Epithelial cell of prostate (primary cell): ENCODE measurements at places on chromosomes 7 and 10.

DNA sequence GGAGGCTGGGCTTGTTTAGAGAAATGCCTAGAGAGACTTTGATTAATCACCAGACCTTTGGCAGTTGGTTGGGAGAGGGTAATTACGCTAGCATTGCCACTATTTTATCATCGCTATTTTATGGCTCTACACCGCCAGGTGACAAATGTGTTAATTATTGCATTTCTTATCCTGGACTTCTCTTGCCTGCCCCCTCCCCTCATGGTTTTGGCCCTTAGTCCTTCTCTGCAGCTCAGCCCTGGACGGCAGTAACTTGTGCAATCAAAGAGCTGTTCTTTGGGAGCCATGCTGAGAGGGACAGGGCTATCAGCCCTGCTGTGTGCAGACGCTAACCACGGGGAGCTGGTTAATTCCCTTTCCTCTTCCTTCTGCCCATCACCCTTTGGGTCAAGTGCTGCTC lies 585.0 kb downstream of the AUTS2 start:
- DNase-seq, result no peak

GRCh38 chr10:91096274-91096673 lies 124.2 kb upstream of the PCGF5 start:
- no peak for DNase-seq

- no peak for DNase-seq
Measured at GRCh38 chr10:12602521-12602920, 253.2 kb downstream of the CAMK1D start.

- DNase-seq, result no peak
Measured at GRCh38 chr7:21221130-21221529, 206.8 kb upstream of the SP4 start.

GRCh38 chr10:132512052-132512442 lies 25.5 kb upstream of the INPP5A start:
- no peak for DNase-seq

- DNase-seq, result no peak
Measured at GRCh38 chr7:93092757-93093370, 24.9 kb downstream of the SAMD9 start.

DNA sequence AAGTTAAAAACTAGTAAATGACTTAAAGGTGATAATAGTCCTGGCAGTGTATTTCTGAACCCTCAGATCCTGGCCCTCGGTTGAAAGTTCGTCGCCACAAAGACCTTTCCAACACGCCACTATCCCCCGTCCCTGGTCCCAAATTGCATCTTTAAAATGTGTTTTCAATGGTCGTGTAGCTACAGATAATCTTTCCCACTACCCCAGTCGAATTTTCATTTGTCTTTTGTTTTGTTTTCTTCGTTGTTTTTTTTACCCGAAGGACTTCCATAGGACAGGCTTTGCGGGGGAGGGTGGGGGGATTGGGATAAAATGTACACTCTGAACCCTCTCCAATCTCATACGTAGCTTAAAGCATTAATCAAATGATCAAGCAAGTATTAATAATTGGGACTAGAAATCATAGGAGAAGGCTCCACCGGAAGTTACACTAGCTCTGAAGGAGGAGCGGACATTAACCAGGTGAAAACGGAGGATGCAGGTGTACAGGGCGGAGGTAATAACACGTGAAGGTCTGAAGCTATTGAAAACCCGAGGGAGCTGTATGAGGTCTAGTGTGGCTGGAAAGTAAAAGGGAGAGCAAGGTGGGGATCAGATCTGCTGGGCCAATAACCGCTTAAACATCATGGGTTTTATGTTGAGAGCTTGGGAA lies 32.8 kb upstream of the PHF14 start:
- DNase-seq, result no peak

DNA sequence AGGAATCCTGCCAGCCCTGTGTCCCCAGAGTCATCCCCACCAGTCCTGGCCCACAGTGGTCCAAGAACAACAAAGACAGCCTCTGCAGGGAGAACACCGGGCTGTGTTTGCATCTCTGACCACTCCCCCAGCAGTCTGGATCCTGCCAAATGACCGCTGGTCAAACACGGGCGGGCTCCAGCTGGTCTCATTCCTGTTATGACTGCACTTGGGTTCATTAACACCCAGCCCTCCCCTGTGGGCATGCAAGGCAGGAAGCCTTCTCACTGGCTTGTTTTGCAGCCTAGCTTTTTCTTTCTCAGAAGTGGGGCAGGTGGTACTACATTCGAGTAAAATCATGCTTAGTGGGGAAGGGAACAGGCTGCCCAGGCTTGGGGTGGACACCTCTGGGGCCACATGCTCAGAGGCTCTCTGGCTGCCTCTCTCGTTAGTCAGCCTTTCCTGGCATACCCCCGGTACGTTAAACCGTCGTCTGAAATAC lies 190.0 kb downstream of the PLXNA4 start:
- DNase-seq, result no peak

- DNase-seq, result no peak
Measured at GRCh38 chr7:32298408-32299132, 191.6 kb downstream of the LSM5 start.

DNA sequence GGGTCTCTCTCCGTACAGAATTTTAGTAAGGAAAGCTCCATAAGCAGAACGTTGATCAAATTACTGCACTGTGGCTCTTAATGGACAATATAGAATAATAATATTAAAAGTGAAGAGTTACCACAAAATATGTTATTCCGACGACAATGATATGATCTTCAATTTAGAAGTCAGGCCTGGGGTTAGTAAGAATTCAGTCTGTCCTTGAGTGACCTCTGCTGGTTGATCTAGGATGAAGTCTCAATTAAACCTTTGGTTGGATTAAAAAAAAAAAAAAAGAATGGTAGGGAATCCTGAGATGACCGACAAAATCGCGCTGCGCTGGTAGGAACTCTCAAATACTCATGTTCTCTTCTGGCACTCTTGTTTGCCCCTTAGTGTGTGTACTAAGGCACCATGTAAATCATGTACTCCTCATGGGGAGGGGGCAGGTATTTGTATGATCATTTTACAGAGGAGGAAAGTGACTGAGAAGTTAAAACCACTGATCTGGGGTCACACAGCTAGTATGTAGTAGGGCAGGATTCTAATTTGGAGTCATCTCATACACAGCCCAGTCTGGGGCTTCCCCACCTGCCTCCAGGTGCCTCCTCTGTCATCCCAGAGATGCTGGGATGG lies 161.3 kb upstream of the NPVF start:
- no peak for DNase-seq

GRCh38 chr10:79179164-79179956 lies 110.6 kb downstream of the ZMIZ1 start:
- no peak for DNase-seq

GRCh38 chr10:16995867-16996529 lies 133.6 kb downstream of the CUBN start:
- DNase-seq, result no peak

GRCh38 chr10:68597407-68597806 lies 37.3 kb downstream of the TET1 start:
- no peak for DNase-seq

DNA sequence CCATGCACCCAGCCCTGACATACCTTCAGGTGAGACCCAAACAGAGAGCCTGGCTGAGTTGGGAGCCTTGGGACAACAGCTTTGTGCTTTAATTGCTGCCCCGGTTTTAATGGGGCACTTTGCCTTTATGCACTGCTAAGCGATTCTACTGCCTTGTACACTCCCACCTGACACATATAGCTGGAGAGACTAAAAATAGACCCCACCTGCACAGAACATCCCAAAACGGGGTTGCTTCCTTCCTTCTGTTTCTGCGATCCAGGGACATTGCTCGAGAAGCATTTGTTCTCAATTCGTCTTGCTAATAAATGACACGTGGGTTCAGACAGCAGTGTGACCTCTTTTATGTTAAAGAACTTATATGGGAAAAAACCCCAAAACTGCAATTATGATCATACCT lies 258.8 kb upstream of the MYO3A start:
- no peak for DNase-seq

- DNase-seq, result no peak
Measured at GRCh38 chr7:149866779-149867447, 6.9 kb upstream of the ATP6V0E2 start.

DNA sequence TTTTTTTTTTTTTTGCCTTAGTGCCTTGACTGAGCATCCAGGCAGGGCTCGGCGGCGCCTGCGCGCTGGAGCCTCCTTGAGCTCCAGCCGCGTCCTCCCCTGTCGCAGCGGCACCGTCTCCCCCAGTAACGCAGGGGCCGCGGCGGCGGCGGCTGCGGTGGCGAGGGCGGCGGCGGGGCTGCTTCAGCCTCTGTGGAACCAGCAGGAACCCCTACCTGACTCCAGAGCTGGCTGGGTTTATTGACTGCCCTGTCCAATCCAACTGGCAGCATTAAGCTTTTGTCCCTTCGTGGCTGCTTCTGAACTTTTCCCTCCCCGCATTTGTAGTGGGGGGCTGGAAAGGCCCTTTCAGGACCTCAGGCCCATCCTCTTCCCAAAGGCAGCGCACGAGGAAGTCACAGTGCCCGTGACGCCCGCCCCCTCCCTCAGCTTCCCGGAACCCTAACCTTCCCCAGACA lies at the start of gene GPR85:
TSS of gene GPR85 (minus strand) at position 397 of the 458 bp plus-strand sequence. CDS start 2,106 bp downstream, outside the sequence.
- DNase-seq, result no peak

DNA sequence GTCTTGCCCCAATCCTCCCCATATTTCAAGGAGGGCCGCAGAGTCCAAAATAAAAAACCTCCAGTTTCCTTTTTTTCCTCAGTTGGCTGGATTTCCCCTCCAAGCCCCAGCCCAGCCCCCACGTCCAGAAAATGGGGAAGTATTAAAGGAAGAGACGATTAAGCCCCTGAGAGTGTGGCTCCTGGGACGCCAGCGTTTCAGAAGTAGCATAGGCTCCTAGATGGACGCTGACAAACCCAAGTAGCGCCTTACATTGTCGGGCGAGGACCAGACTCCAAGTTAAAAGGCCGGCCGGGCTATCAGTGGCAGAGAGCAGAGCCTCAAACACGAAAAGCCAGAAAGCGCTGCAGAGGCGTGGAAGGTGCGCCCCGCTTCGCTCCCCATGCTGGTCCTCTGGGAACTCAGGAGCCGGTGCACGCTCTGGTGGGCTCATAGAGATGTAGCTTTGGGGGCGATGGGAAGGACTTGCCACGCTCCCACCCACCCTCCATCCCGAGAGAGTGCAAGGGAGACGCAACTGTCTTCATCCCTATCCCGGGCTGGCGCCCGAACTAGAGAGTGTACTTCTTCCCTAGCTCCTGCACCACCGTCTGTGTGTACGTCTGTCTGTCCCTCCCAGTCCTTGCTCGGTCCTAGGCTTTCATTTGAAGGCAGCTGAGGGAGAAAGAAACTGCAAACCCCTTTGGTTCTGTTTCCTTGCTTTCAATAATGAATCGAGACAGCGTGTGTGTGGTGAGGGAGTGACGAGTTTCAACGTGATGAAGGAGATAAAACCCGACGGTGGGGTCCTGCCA lies 6.3 kb upstream of the EMX2 start:
- DNase-seq, result no peak

DNA sequence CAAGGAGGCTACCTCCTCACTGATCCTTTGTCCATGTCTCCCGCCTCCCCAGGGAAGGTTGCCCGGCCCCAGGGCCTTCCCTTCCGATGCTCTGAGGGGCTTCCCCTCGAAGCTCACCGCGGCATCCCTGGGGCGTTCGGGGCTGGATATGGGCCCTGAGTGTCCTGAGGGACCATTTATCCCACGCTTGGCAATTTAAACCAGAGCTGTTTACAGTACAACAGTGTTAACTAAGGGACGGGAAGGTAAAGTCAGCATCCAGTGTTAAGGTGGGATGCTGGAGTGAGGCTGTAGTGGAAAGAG lies 92.0 kb downstream of the TCERG1L start:
- DNase-seq, result no peak

GRCh38 chr10:112819231-112819630 lies 130.8 kb upstream of the TCF7L2 start:
- DNase-seq, result no peak
